HepG2 (cell line): ENCODE measurements at places on chromosomes 1 and 21. TPM values are rescaled to one million over a fixed set of nuclear protein-coding genes. Genes with fewer than 3 reads are reported as not detected.

The RSPO1 gene
- not detected in 2 replicates for polyA plus RNA-seq

The ENAH gene
- 21.9 and 22.1 TPM in 2 replicates for polyA plus RNA-seq

The RGS16 gene
- not detected in 2 replicates for polyA plus RNA-seq

The TTC24 gene
- polyA plus RNA-seq: 0.18 and 0.30 TPM in 2 replicates

The CFAP107 gene
- not detected in 2 replicates for polyA plus RNA-seq

The COL11A1 gene
- polyA plus RNA-seq: not detected in 2 replicates

The NBPF1 gene
- 30.3 and 38.8 TPM in 2 replicates for polyA plus RNA-seq

The SMG7 gene
- polyA plus RNA-seq: 26.7 and 27.9 TPM in 2 replicates

The UTP25 gene
- polyA plus RNA-seq: 4.4 and 4.8 TPM in 2 replicates

The SLAMF7 gene
- not detected in 2 replicates for polyA plus RNA-seq

The DR1 gene
- 15.7 and 17.8 TPM in 2 replicates for polyA plus RNA-seq

The CASQ2 gene
- polyA plus RNA-seq: 0.05 TPM in 1 of 2 replicates, not detected in the other

The AXDND1 gene
- 0.15 and 0.46 TPM in 2 replicates for polyA plus RNA-seq

The VWA5B1 gene
- polyA plus RNA-seq: not detected in 2 replicates

The NUDT4B gene
- polyA plus RNA-seq: 17.8 and 24.5 TPM in 2 replicates

The NHLH1 gene
- polyA plus RNA-seq: 0.44 and 0.57 TPM in 2 replicates

The SDE2 gene
- 9.3 and 10.8 TPM in 2 replicates for polyA plus RNA-seq

The C1orf21 gene
- not detected in 2 replicates for polyA plus RNA-seq

The OR6K3 gene
- not detected in 2 replicates for polyA plus RNA-seq
